HT1080 (cell line): ENCODE measurements at places on chromosomes 16 and 17.

GRCh38 chr17:51814521-51814920 lies 344.0 kb downstream of the CA10 start:
- DNase-seq, result no peak

GRCh38 chr17:1953831-1954230 lies 71.3 kb downstream of the RTN4RL1 start:
- DNase-seq, result no peak

- peak; percentile 52 for DNase-seq
These were observed 7.3 kb upstream of the DDX52 start for GRCh38 chr17:37650419-37651003.

GRCh38 chr16:67542464-67542863 lies 13.8 kb downstream of the RIPOR1 start:
- peak; percentile 71 for DNase-seq

GRCh38 chr17:33112763-33113162 lies 121.1 kb downstream of the SPACA3 start:
- DNase-seq, result peak; percentile 94

DNA sequence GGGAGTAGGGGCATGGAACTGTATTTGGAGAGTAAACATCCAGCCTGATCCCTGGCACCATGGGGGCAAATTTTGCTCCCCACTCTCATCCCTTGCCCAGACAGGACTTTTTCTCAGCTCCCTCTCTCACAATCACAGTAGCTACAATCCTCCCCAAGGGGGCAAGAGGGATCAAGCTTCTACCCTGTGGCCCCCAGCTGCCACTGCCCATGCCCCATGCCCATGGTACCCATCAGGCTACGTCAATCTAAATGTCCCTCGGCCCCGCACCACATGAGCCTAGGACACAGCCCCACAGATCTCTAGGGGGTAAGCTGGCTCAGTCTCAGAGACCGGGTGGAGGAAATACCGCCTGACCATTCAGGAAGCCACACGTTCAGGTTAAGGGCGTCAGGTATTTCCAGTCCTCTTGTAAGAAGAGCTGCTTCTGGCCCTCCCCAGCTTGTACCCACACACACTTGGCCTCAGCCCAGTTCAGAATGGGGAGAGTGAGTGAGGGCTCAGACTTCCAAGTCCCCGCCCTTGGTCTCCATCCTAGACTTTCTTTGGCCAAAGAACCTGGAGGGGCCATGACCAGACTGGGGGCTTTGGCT lies 1.8 kb downstream of the CACNB1 start:
- no peak for DNase-seq

- DNase-seq, result no peak
These were observed 5.6 kb upstream of the DCAF7 start for GRCh38 chr17:63544467-63545301.

DNA sequence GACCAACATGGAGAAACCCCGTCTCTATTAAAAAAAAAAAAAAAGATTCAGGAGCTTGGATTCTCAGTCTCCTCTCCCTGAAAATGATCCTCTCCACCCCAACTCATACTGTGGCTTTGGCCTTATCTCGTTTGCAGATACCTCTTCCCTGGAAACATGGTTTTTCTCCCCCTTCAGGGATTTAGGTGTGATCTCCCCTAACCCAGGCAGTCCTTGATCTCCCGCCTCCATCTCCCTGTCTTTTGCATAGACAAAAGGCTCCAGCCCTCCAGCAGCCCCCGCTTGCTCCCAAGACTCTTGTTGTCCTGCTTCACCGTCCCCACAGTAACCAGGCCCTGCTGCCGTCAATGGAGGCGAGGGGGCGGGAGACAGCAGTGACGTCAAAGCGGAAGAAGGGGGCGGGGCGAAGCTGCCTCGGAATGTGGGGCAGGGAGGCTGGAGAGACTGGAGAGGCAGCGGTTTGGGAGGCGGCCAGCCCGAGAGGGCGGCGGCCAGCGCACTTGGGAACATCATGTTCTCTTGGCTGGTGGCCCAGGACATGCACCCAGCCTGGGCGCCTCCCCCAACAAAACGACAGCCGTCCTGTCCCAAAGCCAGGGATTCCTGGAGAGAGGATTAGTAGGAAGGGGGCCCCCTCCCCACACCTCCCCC lies 1.9 kb upstream of the PER1 start:
- DNase-seq, result peak; percentile 96

- DNase-seq, result no peak
These were observed 17.5 kb upstream of the KRT20 start for GRCh38 chr17:40902498-40902897.
